NCI-H460 (cell line): ENCODE measurements at places on chromosomes 5 and 9.
A peak's percentile ranks its signal among the peaks of the same experiment; 100 is the strongest.

DNA sequence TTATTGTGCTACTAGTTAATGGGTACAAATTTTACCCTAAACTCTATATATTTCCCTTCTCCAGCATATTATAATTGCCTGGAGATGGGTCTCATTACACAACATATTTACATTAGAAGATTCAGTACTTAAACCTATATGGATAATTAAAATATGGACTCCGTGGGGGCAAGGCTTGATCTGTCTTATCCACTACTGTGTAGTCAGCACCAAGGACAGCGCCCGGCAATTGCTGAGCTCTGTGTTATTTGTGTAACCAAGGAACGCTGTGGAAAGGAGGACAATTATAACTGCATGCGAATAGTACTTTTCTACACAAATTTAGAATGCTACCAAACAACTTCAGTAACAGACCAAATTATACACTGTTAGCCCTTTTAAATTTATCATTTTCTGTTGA is 77.7 kb downstream of the DNAH5 start:
- DNase-seq, result peak; percentile 58

DNA sequence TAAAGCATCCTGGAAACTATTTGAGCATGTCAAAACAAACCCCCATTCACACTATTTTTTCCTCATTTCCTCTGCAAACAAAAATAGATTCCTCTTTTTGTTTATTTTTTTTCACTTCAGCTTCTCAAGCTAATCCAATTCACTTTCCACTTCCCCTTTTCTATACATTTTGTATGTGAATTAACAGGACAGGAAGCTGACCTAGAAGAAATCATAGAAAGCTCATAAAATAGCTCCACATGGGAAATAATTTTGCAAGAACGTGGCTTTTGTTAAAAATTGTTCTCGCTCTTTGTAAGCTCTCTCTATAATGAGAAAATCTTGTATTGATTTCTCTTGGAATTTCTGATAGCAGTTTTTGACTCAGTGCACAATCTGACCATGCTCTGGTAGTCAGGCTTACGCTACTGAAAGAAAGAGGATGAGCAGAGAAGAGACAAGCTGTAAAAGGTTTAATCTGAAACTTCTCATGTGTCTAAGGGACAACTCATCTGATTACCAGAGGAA is 215.8 kb downstream of the ADAMTS12 start:
- no peak for DNase-seq

DNA sequence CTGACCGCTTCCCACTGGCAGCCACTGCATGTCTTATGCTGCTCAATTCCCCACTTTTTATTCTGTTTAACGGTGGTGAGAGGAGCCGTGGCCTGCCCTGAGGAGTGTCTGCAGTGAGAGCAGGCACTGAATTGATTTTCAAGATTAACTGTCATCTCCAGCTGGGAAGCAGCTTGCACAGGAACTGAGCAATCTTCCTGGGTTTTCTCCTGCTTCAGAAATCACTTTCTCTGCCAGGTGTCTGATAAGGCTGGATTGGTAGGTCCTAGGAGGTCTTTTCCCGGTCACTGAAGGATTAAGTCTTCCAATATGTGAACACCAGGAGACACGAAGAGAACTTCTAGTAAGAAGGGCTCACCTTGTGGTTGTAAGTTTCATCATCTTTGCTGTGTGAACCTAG is 181.1 kb upstream of the RAD23B start:
- no peak for DNase-seq

- DNase-seq, result no peak
Observed at GRCh38 chr9:25010027-25010662, 464.4 kb upstream of the IZUMO3 start.

GRCh38 chr5:658103-658502 is 35.0 kb downstream of the TPPP start:
- DNase-seq, result no peak

GRCh38 chr5:8870959-8871355 is 674.9 kb downstream of the SEMA5A start:
- DNase-seq, result no peak

DNA sequence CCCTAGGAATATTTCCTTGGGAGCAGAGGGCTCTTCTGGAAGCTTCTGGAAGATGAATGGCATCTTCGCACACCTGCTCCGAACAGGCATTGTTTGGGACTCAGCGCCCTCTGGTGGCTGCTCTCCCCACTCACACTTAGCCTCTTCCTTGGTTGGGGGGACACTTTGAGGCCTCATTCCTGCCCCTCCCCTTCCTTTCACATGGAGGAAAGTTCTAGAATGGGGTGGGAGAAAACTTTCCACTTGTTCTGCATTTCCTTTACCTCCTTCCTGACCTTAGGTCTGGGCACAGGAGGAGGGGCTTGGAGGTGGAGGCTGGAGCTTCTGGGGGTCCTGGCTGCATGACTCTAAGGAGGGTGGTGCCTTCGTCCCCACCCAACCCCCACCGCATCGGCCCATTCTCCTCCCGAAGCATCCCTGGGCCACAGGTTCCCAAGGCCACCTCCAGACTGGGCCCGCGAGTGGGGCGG is 19.3 kb upstream of the SMIM32 start:
- peak; percentile 53 for DNase-seq

GRCh38 chr5:98397081-98397480 is 376.4 kb upstream of the RGMB start:
- DNase-seq, result no peak
